ENCODE measurements at places on chromosomes 5 and 9. TPM values are rescaled to one million over a fixed set of nuclear protein-coding genes. Genes with fewer than 3 reads are reported as not detected.

- H3K27me3 ChIP-seq, result no peaks in the 10 kb centered on the region
- DNase-seq, result no peak
- H3K4me1 ChIP-seq, result no peaks in the 10 kb centered on the region
- H3K27ac ChIP-seq, result no peak overlapping the region
- H3K4me3 ChIP-seq, result no peak overlapping the region
- H3K36me3 ChIP-seq, result no peaks in the 10 kb centered on the region
Observed at GRCh38 chr5:134255418-134256150, 29.7 kb upstream of the PPP2CA start.

ATP10B gene
- total RNA-seq, result 0.35 TPM

GRCh38 chr5:132458651-132459030 lies 31.9 kb downstream of the IRF1 start:
- DNase-seq, result no peak
- no peak overlapping the region for H3K4me3 ChIP-seq
- no peaks in the 10 kb centered on the region for H3K36me3 ChIP-seq
- peaks cover 53% of the 10 kb centered on the region for H3K4me1 ChIP-seq
- no peak overlapping the region for H3K27ac ChIP-seq

DNA sequence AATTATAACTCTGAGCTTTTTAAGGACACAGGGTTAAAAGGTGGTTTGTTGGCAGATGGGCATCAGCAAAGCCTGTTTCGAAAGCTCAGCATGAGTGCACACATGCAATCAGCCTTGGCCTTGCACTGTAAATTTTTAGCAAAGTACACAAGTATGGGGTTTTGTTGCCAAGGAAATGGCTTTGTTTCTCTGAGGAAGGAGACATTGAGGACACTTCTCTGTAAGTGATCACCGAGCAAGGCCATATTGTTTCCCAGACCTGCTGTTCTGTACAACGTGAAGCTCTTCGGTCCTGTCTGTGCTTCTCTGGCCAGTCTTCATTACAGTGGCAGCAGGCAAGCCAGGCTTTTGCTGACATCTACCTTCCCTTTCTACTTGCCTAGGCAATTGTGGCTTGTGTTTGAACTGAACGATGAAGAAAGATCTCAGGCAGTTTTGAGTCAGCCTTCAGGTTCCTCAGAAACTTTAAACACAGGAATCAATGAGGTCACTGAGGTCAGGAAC lies 27.9 kb upstream of the GLRX start:
- peak overlapping the region; percentile 53 for H3K27ac ChIP-seq
- H3K36me3 ChIP-seq, result no peaks in the 10 kb centered on the region

DNA sequence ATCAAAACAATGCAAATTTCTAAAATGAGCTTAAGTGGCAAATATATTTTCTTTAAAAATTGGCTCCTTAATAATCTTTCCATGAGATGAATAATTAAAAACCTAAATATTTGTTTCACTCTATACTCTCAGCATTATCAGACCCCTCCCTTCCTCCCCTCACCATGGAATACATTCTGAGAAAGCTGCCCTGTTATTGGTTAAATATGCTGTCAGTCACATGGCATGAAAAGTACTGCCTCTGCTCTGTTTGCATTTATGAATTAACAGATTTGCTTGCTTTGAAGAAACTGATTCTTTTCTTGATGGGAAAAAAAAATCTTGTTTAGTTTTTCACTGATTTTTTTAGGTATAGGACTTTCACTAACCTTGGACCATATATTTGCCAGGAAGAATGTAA lies 17.0 kb upstream of the RPS23 start:
- H3K36me3 ChIP-seq, result no peaks in the 10 kb centered on the region
- no peak overlapping the region for H3K4me3 ChIP-seq
- no peak overlapping the region for H3K27ac ChIP-seq
- no peaks in the 10 kb centered on the region for H3K27me3 ChIP-seq
- DNase-seq, result no peak
- H3K4me1 ChIP-seq, result no peaks in the 10 kb centered on the region

GRCh38 chr5:68333649-68334552 lies 118.3 kb downstream of the PIK3R1 start:
- peaks cover 4% of the 10 kb centered on the region for H3K4me1 ChIP-seq
- H3K27ac ChIP-seq, result no peak overlapping the region
- no peaks in the 10 kb centered on the region for H3K27me3 ChIP-seq

DNA sequence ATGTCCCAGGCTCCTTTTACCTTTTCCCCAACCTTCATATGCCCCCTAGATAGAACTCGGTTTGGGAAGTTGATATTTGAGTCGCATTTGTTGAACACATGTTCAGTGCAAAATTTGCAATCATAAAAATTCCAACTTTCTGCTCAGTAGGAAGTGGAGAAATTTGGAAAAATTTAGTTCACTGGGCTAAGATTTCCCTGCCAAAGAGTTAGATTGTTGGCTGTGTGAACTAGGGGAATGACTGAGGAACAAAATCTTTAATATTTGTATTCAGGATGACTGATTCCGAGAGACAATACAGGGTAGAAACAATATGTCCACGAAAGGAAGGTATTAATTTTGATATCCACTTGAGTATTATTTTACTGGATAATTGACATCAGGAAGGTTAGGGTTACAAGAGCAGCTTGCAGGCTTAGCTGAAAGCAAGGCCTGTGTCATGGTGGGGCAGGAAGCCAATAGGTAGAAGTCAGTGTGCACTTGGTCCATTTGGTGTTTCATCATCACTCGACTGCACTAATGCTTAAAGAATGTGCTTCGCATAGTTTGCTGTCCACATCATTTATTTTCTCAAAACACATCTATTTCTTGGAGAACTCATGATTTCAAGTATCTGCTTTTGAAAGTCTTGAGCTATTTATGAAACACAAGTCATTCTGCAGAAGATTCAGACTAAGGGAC lies 59.4 kb upstream of the GNA14 start:
- no peak overlapping the region for H3K27ac ChIP-seq
- H3K36me3 ChIP-seq, result no peaks in the 10 kb centered on the region
- no peaks in the 10 kb centered on the region for H3K27me3 ChIP-seq
- H3K4me1 ChIP-seq, result no peaks in the 10 kb centered on the region

GRCh38 chr5:174328631-174329299 lies 283.3 kb downstream of the NSG2 start:
- H3K36me3 ChIP-seq, result no peaks in the 10 kb centered on the region
- peaks cover 24% of the 10 kb centered on the region for H3K27me3 ChIP-seq
- no peak overlapping the region for H3K27ac ChIP-seq
- no peaks in the 10 kb centered on the region for H3K4me1 ChIP-seq
